Nephron progenitor cell (in vitro differentiated cells): ENCODE measurements at places on chromosomes 16 and 17.
A peak's percentile ranks its signal among the peaks of the same experiment; 100 is the strongest.

GRCh38 chr16:60166-60565 is 6.5 kb downstream of the SNRNP25 start:
- no peak overlapping the region for H3K4me3 ChIP-seq
- H3K4me1 ChIP-seq: peaks cover 10% of the 10 kb centered on the region
- no peak for DNase-seq

GRCh38 chr16:14529010-14529669 is 100.9 kb downstream of the PARN start:
- peak; percentile 57 for DNase-seq
- peak overlapping the region; percentile 59 for H3K4me3 ChIP-seq
- peaks cover 31% of the 10 kb centered on the region for H3K36me3 ChIP-seq
- H3K27me3 ChIP-seq: peaks cover 2% of the 10 kb centered on the region

DNA sequence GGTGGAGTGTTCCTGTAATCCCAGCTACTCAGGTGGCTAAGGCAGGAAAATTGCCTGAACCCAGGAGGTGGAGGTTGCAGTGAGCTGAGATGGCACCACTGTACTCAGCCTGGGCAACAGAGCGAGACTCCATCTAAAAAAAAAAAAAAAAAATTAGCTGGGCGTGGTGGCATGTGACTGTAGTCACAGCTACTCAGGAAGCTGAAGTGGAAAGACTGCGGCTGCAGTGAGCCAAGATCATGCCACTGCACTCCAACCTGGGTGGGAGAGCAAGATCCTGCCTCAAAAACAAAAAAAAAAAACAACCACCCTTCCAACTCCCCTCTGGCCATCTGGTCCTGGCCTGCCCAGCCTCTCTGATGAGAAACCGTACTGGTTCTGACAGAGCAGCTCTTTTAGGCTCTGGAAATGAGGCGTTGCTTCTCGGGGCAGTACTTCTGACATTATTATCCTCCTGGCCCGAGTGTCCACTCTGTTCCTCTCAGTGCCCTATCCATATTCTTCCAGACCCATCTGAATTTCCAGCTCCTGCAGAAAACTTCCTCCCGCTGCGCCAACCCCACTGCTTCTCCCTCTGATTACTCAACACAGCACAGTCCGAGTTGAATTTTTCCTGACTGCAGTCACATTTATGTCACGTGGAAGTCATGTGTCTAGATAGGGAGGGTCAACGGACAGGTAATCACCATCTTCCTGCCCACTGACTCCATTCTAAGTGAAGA is 13.3 kb downstream of the GGA2 start:
- H3K36me3 ChIP-seq: peaks cover 26% of the 10 kb centered on the region
- H3K27me3 ChIP-seq: no peaks in the 10 kb centered on the region
- H3K4me3 ChIP-seq: no peak overlapping the region
- peak overlapping the region; percentile 77 for H3K27ac ChIP-seq
- DNase-seq: no peak

DNA sequence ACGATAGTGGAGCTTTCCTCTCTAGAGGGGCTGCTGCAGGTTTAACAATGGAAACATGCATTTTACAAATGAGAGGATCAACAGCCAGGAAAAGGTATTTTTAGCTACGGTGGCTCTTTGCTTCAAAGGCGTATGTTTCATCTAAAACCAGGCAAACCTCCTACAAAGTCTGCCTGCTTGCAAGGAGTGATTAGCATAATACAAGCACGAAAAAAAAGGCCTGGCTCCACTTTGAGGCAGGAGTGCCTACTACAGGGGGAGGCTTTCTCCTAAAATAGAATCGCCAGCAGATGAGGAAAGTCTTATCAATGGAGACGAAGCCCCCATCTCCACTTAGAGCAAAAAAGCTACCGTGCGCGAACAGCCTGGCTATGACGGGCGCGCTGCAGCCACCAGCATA is 27.1 kb upstream of the MTSS2 start:
- no peak for DNase-seq
- H3K36me3 ChIP-seq: peaks cover 4% of the 10 kb centered on the region
- peak overlapping the region; percentile 25 for H3K27ac ChIP-seq

DNA sequence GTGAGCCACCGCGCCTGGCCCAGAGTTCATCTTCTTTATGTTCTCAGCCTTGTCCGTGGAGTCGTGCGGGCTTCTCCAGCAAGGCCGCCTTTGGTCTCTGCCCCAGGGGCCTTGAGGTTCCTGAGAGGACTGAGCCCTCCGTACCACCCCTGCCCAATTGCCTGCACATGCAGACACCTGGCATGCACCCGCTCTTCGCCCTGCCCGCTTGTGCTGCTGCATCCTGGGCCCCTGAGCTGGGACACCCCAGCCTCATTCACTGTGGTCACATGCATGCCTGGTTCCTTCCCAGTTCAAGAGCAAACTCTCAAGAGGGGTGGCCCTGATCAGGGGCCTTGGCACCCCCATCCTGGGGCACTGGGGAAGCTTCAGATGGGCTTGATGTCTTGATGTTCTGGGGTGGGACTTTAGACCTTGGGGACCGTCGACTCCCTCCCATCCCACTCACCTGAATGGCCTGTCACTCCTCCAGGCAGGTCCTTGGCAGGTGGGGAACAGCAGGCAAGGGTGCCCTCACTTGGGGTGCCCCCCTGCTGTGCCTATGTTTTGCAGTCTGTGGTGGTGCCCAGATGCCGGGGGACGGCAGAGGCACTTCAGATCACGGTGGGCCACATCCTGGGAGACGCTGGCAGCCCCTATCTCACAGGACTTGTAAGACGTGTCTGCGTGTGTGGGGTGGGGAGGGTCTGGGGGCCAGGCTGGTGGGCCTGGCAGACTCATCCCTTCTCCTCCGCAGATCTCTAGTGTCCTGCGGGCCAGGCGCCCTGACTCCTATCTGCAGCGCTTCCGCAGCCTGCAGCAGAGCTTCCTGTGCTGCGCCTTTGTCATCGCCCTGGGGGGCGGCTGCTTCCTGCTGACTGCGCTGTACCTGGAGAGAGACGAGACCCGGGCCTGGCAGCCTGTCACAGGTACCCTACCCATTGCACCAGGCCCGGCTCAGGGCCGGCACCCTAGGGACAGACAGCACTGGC is 12.7 kb upstream of the SPNS2 start:
- H3K4me1 ChIP-seq: peaks cover 30% of the 10 kb centered on the region
- no peak overlapping the region for H3K4me3 ChIP-seq
- H3K27ac ChIP-seq: no peak overlapping the region
- no peak for DNase-seq
- H3K27me3 ChIP-seq: peaks cover 11% of the 10 kb centered on the region

DNA sequence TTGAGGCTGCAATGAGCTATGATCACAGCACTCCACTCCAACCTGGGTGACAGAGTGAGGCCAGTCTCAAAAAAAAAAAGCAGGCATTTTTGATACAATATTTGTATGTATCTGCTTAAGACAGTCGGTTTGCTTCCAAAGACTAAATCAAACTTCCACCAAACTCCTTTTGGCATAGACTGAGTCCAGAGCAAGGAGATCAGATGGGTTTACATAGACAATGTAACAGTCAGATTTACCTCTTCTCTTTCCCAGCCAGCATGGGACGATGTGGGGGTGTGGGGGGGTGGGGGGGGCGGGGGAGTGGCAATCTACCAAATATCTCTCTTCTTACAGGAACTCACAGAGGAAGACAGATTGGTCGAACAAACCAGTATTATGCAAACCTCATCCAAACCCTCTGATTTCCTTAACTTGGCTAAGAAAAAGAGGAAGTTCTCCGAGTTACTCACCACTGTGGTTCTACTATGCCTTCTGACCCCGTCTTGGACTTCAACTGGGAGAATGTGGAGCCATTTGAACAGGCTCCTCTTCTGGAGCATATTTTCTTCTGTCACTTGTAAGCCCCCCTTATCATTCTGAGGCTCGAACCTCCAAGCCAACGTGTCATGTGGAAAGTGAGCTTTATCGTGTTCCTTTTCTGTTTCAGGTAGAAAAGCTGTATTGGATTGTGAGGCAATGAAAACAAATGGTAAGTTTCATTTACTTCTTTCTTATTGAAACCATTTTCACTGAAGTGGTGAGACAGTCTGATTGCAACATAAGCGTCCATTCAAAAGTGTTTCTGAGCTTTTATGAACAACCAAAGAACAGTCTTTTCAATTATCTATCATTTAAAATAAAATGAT is at the start of gene MILR1:
Gene MILR1, plus strand, starts transcription at position 451 of the 848 bp plus-strand sequence. Its CDS starts 54 bp downstream, at position 505.
- H3K27ac ChIP-seq: peak within 1 kb of the TSS; percentile 54
- peaks cover 11% of the 10 kb centered on the region for H3K27me3 ChIP-seq
- H3K36me3 ChIP-seq: no peaks in the 10 kb centered on the region
- no peak for DNase-seq
- no peaks in the 10 kb centered on the region for H3K4me1 ChIP-seq

DNA sequence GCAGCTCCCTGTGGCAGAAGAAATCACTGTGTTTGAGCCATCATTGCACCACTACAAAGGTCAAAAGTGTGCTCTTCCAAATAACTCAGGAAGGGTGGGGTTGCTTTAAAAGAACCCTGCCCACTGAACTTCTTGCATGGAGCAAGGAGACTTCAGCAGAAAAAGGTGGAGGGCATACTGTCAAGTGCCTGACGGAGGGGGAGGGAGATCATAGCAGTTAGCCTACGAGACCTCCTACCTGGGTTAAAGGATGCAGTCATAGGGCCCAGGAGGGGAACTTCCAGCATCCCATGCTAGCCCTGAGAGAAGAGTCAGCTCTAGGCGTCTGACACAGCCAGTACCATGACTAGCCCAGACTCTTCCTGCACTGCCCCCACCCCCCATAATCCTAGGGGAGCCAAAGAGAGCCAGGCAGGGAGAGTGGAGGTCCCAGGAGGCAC is 45.3 kb upstream of the MSI2 start:
- no peaks in the 10 kb centered on the region for H3K27me3 ChIP-seq
- no peaks in the 10 kb centered on the region for H3K36me3 ChIP-seq
- H3K27ac ChIP-seq: no peak overlapping the region
- H3K4me3 ChIP-seq: no peak overlapping the region
- peaks cover 25% of the 10 kb centered on the region for H3K4me1 ChIP-seq
- no peak for DNase-seq

- no peak overlapping the region for H3K4me3 ChIP-seq
- DNase-seq: no peak
- H3K27ac ChIP-seq: peak overlapping the region; percentile 85
- H3K27me3 ChIP-seq: peaks cover 1% of the 10 kb centered on the region
These were observed 5.4 kb downstream of the PGS1 start for GRCh38 chr17:78383725-78384471.

- no peaks in the 10 kb centered on the region for H3K36me3 ChIP-seq
- H3K27ac ChIP-seq: no peak overlapping the region
- H3K4me1 ChIP-seq: peaks cover 5% of the 10 kb centered on the region
- no peak for DNase-seq
- H3K27me3 ChIP-seq: no peaks in the 10 kb centered on the region
- no peak overlapping the region for H3K4me3 ChIP-seq
These were observed 40.0 kb downstream of the RFFL start for GRCh38 chr17:35023538-35023937.

- DNase-seq: peak; percentile 19
- peaks cover 36% of the 10 kb centered on the region for H3K4me1 ChIP-seq
- no peak overlapping the region for H3K27ac ChIP-seq
These were observed 3.7 kb upstream of the ERN1 start for GRCh38 chr17:64133546-64134215.

GRCh38 chr16:21560462-21560861 is 38.9 kb upstream of the METTL9 start:
- DNase-seq: no peak
- peaks cover 20% of the 10 kb centered on the region for H3K27me3 ChIP-seq
- no peaks in the 10 kb centered on the region for H3K36me3 ChIP-seq
- no peak overlapping the region for H3K4me3 ChIP-seq
- H3K27ac ChIP-seq: no peak overlapping the region

DNA sequence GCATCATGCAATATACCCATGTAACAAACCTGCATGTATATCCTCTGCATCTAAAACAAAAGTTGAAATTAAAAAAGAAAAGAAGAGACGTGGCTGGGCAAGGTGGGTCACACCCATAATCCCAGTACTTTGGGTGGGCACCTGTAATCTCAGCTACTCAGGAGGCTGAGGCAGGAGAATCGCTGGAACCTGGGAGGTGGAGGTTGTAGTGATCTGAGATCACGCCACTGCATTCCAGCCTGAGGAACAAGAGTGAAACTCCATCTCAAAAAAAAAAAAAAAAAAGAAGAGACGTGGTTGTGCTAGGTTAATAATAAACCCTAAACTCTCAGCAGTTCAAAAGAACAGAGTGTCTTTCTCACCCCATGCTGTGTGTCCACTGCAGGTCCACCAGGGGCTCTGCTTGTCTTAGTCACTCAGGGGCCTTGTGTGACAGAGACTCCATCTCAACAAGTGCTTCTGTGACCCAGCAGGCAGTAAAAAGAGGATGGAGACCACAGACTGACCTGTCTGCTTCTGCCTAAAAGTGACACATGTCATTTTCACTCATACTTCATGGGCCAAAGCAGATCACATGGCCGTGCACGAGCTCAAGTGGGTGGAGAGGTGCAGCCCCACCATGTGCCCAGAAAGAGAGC is 22.3 kb upstream of the N4BP1 start:
- no peak overlapping the region for H3K4me3 ChIP-seq
- H3K4me1 ChIP-seq: peaks cover 14% of the 10 kb centered on the region
- peaks cover 13% of the 10 kb centered on the region for H3K27me3 ChIP-seq
- no peaks in the 10 kb centered on the region for H3K36me3 ChIP-seq
- no peak for DNase-seq
- no peak overlapping the region for H3K27ac ChIP-seq

- H3K4me1 ChIP-seq: peaks cover 38% of the 10 kb centered on the region
- peaks cover 4% of the 10 kb centered on the region for H3K27me3 ChIP-seq
- peak overlapping the region; percentile 71 for H3K27ac ChIP-seq
- peak overlapping the region; percentile 90 for H3K4me3 ChIP-seq
- peak; percentile 57 for DNase-seq
These were observed 1.2 kb upstream of the GLIS2 start for GRCh38 chr16:4314532-4315185.

- no peaks in the 10 kb centered on the region for H3K36me3 ChIP-seq
- H3K4me1 ChIP-seq: no peaks in the 10 kb centered on the region
- no peak overlapping the region for H3K27ac ChIP-seq
- no peaks in the 10 kb centered on the region for H3K27me3 ChIP-seq
These were observed 356.0 kb upstream of the KIF2B start for GRCh38 chr17:53466733-53467132.

DNA sequence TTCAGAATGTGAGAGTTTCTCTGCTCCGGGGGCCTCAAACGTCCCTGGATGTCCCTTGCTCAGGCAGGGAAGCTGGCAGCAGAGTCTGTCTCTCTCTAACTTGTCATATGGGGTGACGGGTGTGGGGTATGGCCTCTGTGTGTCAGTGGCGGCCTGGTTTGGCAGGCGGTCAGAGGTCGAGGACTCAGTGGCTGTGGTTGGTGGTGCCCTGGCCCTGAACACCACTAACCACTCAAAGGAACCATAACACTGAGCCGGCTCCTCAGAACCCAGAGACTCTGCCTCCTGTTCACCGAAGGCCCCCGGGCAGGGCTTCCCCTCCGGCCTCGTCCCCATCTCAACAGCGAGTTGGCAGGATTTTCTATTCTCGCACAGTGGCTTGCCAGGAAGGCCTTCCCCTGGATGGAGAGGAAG is 677 bp downstream of the P2RX1 start:
- no peak for DNase-seq
- no peaks in the 10 kb centered on the region for H3K36me3 ChIP-seq
- H3K4me3 ChIP-seq: no peak overlapping the region
- H3K27ac ChIP-seq: no peak overlapping the region
- H3K27me3 ChIP-seq: peaks cover 7% of the 10 kb centered on the region

GRCh38 chr17:48539177-48539576 is 5.7 kb downstream of the HOXB2 start:
- DNase-seq: no peak
- H3K4me3 ChIP-seq: peak overlapping the region; percentile 81
- peaks cover 48% of the 10 kb centered on the region for H3K4me1 ChIP-seq
- H3K36me3 ChIP-seq: peaks cover 46% of the 10 kb centered on the region
